Right hindlimb (tissue), 1 donor: ENCODE measurements at places on chromosomes 12 and 14.

DNA sequence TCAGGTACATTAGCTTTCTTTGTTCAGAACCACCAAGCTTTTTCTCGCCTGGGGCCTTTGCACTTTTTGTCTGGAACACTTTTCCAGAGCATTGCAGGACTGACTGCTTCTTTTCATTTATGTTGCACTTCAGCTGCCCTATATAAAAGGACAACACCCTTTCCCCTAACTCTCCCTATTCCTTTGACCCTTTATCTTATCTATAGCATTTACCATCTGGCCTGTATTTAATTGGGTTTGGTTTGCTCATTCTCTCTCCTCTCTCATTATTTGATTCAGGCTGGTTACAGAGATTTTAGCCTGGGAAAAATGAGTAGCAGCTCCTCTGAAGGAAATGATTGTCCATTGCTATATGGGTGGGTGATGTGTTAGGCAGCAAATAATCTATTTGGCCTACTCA is 165.4 kb downstream of the KICS2 start:
- DNase-seq, result no peak

GRCh38 chr12:116242740-116243139 is 34.8 kb downstream of the MED13L start:
- no peak for DNase-seq

GRCh38 chr12:25788707-25789442 is 169.6 kb upstream of the RASSF8 start:
- no peak for DNase-seq

- DNase-seq, result no peak
Measured at GRCh38 chr12:89838833-89839232, 130.2 kb upstream of the ATP2B1 start.

DNA sequence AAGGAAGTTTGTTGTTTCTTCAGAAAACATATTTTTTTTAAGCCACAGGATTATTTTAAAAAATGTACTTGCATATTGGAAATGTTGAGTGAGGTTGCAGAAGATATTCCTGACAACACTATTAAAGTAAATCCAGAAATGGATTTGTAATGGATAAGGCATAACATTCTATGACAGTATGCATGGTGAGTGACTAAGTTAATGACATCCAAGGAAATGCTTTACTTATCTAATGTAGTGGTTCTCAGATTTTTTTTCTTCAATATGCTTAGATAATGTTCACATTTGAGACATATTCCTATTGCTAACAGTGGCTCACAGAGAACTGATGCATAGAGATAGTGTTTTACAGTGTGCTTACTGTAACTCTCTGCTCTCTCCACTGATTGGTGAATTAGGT is 49.4 kb downstream of the ZDHHC17 start:
- no peak for DNase-seq
